ENCODE measurements at places on chromosomes 3 and 15.
A peak's percentile ranks its signal among the peaks of the same experiment; 100 is the strongest.

GRCh38 chr3:96646596-96646995, 167.8 kb upstream of the EPHA6 start:
- no peak for DNase-seq

- peak; percentile 53 for DNase-seq
These were observed 362.6 kb upstream of the PLSCR5 start for GRCh38 chr3:146967783-146968182.

DNA sequence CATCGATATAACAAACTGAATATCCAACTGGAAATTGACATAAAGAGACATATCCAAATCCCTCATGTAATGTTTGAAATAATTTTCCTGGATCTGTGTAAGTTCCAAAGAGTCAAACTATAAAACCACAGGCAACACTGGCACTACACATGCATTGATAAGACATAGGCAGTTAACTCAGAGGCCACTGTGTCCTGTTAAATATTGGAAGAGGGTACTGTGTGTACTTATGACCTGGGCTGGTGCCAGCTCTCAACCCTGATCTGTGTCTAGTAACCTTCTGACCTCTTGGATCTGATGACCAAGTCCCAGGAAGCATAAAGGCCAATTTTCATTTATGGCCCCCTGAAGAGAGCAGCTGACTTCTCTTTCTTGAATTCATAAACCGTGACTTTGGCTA, 4.5 kb downstream of the NR1I2 start:
- no peak for DNase-seq

GRCh38 chr3:195084746-195085145, 186.2 kb downstream of the XXYLT1 start:
- no peak for DNase-seq
